ENCODE measurements at places on chromosomes 3 and 15.

DNA sequence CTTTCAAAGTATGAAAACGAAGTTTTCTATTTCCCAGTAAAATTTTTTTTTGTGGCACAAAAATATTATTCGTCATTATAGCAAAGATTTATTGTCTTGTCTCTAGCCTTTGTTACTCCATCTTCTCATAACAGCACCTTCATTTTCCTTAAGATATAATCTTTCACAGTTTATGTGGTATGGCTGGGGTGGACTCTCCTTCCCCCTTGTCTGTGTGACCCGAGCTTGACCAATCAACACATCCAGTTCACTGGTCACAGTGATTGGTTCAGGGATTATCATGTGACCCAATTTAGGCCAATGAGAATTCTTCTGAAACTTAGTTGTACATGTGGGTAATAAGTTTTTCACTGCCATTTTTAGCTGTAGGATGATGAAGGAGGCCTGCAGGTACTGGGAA lies 71.2 kb upstream of the DCBLD2 start:
- no peak for DNase-seq

DNA sequence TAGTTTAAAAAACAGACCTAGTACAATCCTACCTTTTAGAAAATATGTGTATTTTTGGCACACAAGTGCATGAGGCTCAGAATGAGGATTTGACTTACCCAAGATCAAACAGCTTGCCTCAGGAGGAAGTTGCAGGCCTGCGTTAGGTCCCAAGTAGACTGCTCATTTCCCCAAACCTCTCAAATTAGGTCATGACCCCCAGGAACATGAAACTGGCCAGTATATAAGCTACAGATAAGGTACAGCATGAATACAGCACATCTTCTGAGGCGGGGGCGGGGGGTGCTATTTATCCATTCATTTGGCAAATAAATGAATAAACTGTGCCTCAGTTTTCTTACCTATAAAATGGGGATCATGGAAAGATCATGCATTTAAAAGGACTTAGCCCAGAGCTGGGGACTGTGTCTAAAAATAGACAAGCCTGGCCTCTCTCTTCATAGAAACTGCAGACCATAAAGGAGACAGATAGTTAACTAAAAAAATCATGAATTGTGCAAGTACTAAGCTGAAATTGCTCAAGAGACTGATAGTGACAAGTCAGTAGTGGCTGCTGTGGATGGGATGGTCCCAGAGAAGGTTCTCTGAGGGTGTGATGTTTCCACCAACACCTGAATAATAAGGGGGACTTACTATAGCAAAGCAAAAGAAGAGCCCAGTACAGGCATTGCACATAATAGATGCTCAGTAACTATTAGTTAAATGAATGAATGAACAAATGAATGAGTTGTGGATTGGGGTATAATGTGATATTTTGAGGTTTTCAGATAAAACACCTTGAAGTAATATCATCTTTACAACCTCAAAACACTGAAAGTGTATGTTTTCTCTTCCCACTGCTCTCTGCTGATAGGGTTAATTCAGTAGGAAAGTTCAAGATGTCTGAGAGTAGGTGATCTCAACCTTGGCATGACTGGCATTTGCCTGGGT lies 258.5 kb upstream of the PROK2 start:
- peak; percentile 81 for DNase-seq

DNA sequence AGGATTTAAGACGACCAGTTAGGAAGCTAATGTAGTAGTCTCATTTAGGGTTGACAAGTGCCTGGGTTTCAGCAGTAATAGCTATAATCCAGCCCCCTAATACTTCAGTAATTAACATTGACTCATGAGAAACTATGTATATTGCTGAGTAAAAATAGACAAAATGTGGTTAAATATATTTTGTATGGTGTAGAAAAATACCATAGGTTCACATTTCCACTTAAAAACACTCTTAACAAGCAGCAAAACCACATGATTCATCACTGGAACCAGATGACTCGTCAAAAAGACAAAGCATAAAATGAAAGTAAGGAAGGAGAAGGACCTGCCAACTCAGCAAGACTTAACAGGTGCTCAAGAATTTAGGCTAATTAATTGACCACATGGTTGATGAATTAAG lies 288.9 kb downstream of the EFHB start:
- DNase-seq = no peak

GRCh38 chr15:60351066-60351465 lies 46.7 kb downstream of the ANXA2 start:
- DNase-seq = no peak

All from suppressor macrophage treated with lipopolysaccharide for 1 hour (primary cell).